ENCODE measurements at places on chromosomes 5 and 9.

GRCh38 chr5:4374866-4375265 lies 765.3 kb upstream of the ADAMTS16 start:
- DNase-seq = no peak

GRCh38 chr5:5270958-5271785 lies 131.0 kb downstream of the ADAMTS16 start:
- DNase-seq = no peak

DNA sequence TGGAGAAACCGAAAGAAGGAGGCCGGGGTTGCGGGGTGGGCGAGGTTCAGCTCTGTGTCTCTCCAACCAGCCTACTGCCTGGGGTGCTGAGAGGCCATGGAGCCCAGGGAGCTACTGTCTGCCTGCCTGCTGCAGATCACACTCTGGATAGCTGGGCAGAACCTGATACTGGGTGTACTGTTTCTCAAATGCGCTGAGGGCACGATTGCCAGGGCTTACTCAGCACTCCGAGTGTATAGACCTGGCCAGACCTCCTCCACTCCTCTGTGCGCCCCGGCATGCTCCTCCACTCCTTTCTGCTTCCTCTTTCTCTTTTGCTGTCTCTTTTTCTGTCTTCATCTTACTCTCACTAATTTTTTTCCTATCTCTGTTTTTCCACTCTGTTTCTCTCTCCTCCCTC lies 215.1 kb downstream of the PAPPA start:
- DNase-seq = no peak

DNA sequence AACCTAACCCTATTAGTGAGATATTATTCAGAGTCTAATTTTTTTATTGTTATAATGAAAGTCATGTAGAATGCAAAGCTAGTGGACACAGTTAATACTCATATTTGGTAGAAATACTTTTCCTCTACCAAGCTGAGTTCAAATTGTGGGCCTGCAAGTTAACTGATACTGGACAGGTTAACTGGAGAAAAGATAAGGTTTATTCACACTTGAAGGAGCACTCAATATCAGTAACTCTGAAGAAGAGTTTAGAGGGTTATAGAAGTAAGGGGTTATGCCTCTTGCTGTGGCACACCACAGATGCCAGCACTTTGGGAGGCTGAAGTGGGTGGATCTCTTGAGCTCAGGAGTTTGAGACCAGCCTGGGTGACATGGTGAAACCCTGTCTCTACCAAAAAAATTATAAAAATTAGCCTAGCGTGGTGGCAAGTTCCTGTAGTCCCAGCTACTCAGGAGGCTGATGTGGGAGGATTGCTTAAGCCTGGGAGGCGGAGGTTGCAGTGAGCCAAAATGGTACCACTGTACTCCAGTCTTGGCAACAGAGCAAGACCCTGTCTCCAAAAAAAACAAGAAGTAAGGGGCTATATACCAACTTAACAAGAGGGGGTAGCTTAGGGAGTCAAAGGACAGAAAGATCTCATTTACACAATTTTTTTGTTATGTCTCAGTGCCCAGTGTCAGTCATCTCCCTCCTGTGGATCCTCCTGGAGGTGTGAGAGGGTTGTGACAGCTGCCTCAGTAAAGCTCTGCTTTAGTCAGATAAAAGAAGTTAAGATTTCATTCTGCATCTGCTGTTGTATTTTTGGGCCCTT lies 121.2 kb upstream of the GRHPR start:
- no peak for DNase-seq

DNA sequence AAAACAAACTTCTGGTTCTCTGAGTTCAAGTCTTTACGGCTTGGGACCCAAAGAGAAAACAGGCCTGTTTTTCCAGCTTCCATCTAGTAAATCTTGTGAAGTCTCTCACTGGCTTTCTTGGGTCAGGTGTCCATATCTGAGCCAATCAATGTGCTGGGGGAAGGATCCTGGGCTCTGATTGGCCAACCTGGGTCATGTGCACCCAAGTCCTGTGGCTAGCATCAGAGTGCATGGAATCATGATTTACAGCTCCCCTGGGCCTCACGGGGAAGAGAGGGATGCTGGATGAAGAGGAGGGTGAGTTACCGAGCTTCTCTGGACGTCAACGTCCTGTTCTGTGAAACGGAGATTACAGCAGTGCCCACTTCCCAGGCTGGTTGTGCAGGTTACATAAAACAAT lies 19.4 kb downstream of the CXCL14 start:
- no peak for DNase-seq

GRCh38 chr9:111851553-111851952 lies 45.1 kb upstream of the UGCG start:
- DNase-seq = no peak

DNA sequence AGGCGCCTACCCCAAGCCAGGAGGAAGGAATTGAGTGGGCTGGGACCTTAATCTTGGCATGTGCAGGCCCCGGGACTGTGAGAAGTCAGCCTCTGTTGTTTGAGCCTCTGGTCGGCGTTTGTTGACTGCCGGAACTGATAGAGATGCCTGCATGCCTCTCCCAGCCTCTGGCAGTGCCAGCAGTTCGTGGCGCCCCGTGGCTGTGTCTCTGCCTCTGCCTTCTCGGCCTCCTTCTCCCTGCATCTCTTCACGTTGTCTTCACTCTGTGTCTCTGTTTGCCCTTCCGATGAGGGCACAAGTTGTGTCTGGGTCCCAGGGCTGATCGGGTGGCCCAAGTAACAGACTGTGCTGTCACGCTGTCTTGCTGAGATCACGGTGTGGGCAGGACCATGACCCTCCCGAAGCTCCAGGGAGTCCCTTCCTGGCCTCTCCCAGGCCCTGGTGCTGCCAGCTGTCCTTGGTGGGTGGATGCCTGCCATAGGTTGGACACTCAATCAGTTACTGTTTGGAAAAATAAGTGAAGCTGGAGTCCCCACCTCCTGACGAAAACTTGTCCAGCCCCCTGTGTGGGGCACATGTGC lies 133.5 kb upstream of the LPCAT1 start:
- DNase-seq = no peak

DNA sequence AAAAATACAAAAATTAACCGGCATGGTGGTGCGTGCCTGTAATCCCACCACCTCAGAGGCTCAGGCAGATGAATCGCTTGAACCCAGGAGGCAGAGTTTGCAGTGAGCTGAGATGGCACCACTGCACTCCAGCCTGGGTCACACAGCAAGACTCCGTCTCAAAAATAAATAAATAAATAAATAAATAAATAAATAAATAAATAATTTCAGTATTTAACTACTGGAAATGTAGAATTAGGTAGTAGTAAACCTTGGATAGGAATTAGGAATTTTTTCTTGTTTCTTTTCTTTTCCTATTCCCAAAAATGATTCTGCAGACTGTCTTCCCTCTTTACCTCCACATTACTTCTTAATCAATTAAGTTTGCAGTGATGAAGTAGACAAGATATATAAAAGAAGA lies 103.2 kb downstream of the PLK2 start:
- DNase-seq = no peak

DNA sequence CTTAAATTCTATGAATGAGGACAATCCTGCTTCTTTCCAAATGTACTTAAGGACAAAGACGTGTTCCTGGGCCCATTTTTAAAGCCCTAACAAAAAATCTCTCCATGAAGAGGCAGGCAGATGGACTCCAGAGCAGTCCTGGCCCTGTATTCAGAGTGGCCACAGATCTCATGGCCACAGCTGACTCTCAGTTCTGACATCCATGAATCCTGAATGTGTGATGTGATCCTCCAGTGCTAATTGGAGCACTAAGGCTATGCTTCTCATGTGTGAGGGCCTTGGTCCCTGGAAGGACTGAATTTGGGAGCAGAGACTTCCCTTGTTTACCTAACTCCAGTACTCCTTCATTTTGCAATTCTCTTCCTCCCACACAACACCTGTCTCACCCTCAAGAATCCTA lies 373.0 kb downstream of the AGTPBP1 start:
- DNase-seq = no peak

DNA sequence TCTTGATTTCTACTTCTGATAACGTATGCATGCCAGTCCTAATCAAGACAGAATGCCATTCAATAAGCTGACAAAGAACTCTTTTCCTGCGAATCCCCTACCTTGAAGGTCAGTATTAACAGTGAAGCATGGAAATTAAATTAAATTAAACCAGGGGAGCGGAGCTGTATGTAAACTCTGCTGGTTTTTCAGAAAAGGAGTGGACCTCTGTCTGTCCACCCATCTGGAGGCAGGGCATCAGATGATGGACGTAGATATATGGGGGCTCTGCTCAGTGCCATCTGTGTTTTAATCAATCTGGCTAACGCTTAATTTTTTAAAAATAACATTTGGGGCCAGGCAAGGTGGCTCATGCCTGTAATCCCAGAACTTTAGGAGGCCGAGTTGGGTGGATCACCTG lies 101.9 kb downstream of the ROR2 start:
- DNase-seq = no peak

- DNase-seq = no peak
These were observed 296.7 kb downstream of the ARL15 start for GRCh38 chr5:54013556-54014194.

DNA sequence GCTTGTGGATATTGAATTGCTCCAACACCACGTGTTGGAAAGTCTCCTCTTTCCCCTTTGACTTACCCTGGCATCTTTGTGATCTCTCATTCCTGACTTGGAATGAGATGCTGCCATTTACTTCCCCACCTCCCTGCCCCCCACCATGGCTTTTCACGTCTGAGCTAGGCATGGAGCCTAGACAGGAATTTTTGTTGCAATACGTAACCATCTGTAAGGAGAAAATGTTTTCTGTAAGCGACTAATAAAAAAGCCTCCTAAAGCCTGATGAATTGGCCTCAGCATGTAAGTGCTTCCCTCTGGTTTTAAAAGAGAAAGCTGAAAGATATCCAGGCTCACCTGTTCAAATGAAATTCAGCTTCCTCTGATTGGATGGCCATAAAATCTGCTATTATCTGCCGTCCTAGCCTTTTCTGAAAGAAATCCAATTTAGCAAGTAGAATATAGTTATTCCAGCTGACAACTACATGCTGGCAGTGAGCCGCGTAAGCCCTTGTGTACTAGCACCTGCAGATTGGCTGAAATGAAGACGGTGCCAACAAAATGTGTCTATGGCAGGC lies 200.1 kb downstream of the NSG2 start:
- no peak for DNase-seq

GRCh38 chr5:96459313-96460121 lies 26.5 kb upstream of the PCSK1 start:
- DNase-seq = no peak

DNA sequence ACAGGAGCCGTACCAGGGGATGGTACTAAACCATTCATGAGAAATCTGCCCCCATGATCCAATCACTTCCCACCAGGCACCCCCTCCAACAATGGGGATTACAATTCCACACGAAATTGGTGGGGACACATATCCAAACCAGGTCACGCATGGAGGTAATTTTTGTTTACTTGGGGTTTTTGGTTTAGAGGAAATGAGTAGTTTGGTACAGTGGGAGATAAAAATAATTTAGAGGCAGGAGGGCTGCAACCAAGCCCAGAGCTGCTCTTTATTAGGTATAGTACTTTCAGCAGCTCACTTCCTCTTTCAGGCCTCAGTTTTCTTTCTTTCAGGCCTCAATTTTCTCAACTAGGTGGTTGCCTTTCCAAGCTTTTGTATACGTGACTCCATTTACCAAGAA lies 23.2 kb downstream of the PRUNE2 start:
- DNase-seq = no peak

DNA sequence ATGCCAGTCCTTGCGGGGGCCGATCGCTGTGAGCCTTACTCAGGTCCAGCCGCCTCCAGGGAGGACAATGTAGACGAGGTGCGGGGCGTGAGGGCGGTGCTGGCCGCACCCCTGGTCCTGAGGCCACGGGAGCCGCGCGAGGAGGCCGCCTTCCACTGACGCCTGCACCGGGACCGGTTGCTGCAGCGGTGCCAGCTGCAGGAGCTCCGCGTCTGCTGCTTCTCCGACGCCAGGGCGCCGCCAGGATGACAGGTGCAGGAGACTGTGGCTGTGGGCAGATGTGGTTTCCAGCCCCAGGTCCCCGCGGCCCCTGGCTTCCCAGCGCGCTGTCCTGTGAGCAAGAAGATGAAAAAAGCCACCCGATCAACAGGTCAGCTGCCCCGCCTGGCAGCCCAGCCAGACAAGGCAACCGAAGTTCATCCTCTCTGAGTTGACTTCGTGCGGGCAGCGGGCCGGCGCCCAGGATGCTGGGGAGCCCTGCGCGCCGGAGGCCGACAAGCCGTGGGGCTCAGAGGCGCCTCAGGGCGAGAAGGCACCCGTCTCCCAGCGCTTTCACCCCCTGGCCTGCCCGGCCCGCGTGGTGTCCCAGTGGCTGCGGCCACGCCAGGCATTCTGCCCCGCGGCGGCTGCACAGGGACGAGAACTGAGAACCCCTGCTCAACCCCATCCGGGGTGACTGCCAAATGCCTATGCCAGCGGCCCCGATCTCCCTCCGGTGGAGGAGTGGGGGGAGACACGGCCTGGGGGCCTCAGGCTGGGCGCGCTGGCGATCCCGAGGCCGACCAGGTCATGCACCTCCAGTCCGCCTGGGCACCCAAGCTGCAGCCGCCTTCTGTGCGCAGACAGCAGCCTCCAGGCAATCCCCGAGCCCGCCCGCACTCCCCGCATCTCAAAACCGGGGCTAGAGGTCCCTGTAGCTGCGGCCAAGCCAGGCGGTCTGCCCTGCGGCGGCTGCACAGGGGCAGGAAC lies 43.4 kb upstream of the BICD2 start:
- peak; percentile 24 for DNase-seq

- DNase-seq = no peak
These were observed 19.1 kb upstream of the DELE1 start for GRCh38 chr5:141904551-141904950.

DNA sequence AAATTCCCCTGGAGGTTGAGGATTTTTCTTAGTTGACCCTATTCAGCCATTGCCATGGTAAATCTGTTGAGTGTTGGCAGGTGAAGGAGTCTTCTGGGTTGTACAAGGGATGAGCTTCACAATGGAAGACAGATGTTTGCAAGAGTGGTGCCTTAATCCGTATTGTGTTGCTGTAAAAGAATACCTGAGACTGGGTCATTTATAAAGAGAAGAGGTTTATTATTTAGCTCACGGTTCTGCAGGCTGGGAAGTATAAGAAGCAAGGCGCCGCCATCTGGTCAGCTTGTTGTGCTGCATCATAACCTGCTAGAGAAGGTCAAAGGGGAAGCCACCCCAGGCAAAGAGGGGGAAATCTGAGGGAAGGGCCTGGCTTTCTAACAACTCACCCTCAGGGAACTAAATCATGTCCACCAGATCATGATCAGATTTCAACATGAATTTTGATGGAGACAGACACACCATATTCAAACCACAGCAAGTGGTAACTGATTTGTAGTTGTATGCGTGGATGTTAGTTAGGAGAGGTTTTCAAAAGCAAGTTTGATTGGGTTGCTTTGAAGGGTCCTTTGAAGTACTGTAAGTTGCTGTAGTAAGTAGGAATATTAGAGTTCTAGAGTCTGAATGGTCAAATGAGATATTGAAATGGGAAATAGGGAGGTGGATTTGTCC lies 2.5 kb downstream of the TNPO1 start:
- DNase-seq = peak; percentile 12

DNA sequence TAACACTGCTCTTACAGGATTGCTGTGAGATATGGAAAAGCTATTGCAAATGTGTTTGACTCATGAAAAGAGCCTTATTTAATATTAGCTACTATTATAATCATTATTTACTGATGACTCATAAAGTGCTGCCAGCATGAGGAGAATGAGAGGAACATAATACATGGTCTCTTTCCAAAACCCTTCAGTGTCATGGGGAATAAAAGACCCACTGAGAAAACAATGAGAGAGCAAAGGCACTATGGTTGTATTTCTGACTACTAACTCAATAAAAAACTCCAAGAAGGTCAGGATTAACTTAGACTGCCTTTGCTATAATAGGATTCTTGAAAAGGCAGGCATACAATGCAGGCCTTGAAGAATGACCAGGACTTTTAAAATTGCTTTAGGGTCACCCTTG lies 633.5 kb downstream of the DTWD2 start:
- no peak for DNase-seq

Data from NCI-H2171 (cell line).